ENCODE measurements at places on chromosomes 5 and 9.

GRCh38 chr9:130493021-130493420 lies 48.3 kb downstream of the ASS1 start:
- no peak for DNase-seq

- peak; percentile 41 for DNase-seq
Observed at GRCh38 chr9:107137495-107138202, 145.4 kb upstream of the RAD23B start.

- DNase-seq: no peak
Observed at GRCh38 chr5:123807177-123807945, 295.4 kb downstream of the CSNK1G3 start.

- DNase-seq: no peak
Observed at GRCh38 chr9:32405506-32405905, 21.1 kb downstream of the ACO1 start.

DNA sequence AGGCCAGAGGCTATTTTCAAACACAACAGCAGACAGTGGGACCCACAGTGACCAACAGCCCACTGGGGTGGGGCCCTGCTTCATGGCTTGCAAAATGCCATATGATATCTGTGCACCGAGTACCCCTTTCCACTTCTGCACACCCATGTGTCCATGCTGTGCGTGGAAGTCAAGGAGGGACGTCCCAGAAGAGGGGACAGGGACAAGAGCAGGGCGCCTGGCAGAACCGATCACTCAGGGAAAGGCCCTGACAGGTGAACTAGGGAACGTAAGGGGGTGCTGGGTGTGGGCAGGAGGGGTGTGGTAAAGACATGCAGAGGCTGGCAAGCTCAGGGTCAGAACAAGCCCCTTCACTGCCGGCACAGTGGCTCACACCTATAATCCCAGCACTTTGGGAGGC lies 7.6 kb upstream of the TTLL11 start:
- no peak for DNase-seq

- no peak for DNase-seq
Observed at GRCh38 chr9:36137392-36138004, 965 bp downstream of the GLIPR2 start.

DNA sequence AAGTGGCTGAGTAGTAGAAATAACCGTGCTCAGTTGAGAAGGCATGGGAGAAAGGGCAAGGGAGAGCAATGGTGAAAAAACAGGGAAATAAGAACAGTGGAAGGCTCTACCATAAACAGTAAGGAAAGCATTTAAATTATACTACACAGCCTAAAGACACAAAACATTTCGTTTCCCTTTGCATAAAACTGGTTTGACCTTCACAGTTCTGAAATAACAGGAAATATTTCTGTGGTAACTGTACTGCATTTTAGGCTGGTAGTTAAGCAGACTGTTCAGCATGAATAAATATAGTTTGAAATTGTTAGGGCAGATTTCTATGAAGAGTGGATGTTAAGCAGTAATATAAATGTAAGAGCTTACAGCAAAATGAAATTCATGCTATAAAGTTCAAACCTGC lies 147.5 kb downstream of the CSNK1G3 start:
- DNase-seq: no peak

GRCh38 chr9:37679649-37680402 lies 29.1 kb downstream of the FRMPD1 start:
- DNase-seq: no peak

- DNase-seq: no peak
Observed at GRCh38 chr5:40165789-40166728, 513.7 kb upstream of the PTGER4 start.

DNA sequence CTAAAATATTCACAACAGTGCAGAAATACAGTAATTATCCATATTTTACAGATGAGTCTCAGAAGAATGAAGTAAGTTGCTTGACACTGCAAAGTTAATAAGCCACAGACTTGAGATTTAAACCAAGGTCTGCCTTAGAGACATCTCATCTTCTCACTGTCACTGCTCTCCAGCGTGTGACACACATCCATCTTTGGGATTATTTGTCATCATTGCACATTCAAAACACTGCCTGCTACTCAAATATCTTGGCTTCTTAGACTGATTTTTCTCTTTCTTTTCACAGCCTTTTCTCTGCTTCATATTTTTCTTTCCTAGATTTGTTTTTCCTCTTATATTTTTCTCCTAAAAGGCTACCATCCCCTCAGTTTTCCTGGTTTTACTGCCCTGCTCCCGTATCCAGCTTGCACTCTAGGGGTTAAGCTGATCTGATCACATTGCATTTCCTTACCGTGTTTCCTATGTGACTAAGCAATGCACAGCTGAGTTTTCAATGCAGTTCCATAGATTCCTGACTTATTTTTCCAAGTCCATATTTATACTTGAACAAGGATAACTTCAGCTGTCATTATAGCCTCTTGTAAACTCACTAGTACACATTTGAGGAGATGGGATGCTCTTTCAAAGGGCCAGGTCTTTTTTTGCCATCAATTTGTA lies 353.0 kb downstream of the PLK2 start:
- DNase-seq: no peak

DNA sequence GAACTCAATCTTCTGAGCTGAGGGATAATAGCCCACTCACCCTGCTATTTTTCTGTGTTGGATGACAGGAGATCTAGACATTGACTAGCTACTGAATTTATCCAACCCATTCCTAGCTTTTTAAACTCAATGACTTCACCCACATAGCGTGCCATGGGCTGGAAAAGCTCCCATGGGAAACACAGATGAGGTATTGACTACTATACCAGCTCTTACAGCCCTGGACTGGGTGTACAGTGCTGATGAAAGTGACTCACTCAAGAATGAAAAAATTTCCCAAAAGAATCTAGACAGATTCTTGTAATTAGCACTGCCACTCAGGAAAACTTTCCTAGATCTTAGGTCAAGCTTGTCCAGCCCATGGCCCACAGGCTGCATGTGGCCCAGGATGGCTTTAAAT lies 72.7 kb upstream of the NREP start:
- peak; percentile 61 for DNase-seq

- DNase-seq: no peak
Observed at GRCh38 chr9:123540457-123540856, 184.5 kb downstream of the CRB2 start.

GRCh38 chr5:68217047-68217355 lies 1.4 kb downstream of the PIK3R1 start:
- no peak for DNase-seq

DNA sequence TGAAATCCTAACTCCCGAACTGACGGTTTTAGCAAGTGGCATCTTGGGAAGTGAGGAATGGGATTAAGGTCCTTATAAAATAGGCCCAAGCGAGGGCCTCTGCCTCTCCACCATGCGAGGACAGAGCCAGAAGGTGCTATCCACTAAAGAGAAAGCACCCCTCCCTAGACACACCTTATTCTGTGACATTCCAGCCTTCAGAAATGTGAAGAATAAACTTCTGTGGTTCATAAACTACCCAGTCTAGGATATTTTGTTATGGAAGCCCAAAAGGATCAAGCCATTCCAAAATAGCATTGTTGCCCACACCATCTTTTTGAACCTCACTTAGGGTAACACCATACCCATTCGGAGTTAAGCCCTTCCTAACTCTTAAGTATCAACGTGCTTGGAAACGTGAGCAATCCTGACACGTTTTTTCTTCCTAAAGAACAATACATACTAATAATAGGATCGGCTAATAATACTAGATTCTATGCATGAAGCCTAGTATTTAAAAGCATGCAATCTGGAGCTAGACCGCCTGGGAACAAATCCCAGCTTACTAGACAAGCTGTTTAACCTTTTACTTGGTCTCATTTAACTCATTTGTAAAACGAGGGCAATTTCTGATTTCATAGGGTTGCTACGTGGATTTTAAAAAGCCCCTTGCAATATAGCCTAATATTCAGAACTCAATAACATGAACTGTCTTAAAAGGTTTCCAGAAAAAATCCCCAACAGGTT lies 1.1 kb upstream of the SMC2 start:
- no peak for DNase-seq

GRCh38 chr9:131668439-131669268 lies 71.2 kb downstream of the RAPGEF1 start:
- DNase-seq: peak; percentile 87

GRCh38 chr5:174834081-174834480 lies 109.7 kb downstream of the MSX2 start:
- DNase-seq: no peak

GRCh38 chr9:21383627-21384026 lies 1.6 kb downstream of the IFNA2 start:
- DNase-seq: no peak

DNA sequence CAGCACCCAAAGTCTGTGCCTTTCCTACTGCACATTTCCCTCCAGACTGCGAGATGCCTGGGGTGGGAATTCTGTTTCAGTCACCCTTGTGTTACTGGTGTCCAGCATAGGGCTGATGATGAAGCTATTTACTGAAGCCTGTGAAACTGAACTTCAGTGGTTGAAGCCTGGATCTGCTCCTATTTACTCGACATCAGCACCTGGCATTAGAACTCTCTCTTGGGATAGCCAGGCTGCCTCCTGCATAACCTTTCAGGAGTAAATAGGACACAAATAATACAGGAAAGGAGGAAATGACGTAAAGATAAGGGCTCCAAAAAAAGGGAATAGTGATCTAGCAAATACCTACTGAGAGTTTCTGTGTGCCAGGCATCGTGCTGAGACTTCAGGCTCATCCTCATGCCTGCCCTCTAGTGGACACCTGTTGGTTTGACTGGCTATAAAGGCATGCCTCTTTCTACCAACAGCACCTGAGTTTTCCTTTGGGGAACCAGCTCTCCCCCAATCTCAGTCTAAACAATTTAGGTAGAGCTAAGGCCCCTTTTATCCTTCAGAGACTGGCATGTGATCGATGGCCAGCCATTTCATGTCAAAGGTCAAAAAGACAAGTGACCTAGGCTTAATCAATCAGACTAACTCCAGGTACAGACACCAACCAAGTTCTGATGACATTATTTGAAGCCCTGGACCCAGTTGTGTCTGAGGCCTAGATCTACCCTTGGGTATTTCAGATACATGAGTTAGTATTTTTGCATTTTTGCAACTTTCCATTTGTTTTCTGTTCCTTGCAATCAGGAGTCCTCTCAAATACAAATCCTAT lies 192.1 kb upstream of the TRIM32 start:
- DNase-seq: no peak

- no peak for DNase-seq
Observed at GRCh38 chr9:93620041-93620506, 43.7 kb downstream of the PHF2 start.

- no peak for DNase-seq
Observed at GRCh38 chr5:158546748-158547147, 553.0 kb downstream of the EBF1 start.

- DNase-seq: no peak
Observed at GRCh38 chr9:70658765-70659164, 244.3 kb upstream of the KLF9 start.

GRCh38 chr9:71897577-71897976 lies 13.4 kb downstream of the ABHD17B start:
- no peak for DNase-seq

DNA sequence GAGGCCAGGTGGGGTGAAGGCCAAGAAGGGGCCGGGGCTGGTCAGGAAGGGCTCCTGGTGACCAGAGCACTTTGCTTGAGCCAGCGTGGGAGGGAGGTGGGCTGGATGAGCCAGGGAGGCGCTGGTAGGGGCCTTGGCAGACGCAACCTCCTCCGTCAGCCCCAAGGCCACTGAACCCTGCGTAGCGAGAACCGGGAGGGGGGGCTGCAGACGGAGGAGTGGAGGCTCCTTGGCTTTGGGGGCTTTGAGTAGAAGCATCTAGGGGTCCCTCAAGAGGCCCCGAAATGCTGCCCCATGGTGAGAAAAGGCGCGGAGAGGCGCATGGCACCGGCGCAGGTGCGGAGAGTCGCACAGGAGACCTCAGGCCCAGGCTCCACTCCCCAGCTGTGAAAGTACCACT lies 1888.0 kb upstream of the CDH9 start:
- no peak for DNase-seq

- DNase-seq: no peak
Observed at GRCh38 chr5:113771483-113771882, 258.0 kb downstream of the YTHDC2 start.

GRCh38 chr5:79536193-79536906 lies 22.4 kb upstream of the HOMER1 start:
- no peak for DNase-seq

DNA sequence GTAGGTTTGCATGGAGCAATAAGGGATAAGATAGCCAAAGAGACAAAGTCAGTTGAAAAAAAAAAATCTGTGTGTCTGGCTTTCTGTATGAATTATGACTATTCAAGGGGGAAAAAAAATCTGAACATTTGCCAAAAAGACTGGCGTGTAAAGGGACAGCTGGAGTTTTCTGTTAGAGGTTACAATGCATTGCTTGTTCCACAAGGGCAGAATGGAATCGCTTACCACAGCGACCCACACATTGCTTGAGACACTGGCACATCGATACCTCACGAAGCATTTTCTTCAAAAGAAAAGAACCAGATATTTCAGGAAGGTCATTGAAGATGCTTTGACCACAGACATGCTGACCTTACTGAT lies 327.8 kb downstream of the TMEM167A start:
- DNase-seq: no peak

- no peak for DNase-seq
Observed at GRCh38 chr5:157481265-157481664, 21.3 kb downstream of the NIPAL4 start.

DNA sequence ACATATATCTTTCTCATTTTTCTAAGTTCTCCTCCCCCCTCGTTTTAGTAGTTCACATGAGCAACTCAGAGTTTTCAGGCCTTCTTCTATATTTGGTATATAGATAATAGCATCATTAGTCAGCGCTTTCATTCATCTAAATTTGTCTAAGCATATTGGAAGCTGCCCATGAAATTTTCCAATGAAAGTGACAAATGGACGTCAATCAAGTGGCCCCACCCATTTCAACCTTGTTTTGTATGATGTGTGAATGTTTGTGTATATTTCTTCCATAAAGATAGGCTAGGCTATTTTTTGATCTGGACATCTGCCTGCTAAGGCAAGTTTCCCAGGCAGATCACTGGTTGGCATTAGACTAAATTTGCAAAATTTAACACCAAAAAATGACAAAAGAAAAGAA lies 104.0 kb upstream of the SSBP2 start:
- no peak for DNase-seq

- DNase-seq: no peak
Observed at GRCh38 chr9:130522233-130522808, 57.1 kb upstream of the FUBP3 start.

GRCh38 chr9:4235871-4236804 lies 63.7 kb downstream of the GLIS3 start:
- DNase-seq: peak; percentile 74

DNA sequence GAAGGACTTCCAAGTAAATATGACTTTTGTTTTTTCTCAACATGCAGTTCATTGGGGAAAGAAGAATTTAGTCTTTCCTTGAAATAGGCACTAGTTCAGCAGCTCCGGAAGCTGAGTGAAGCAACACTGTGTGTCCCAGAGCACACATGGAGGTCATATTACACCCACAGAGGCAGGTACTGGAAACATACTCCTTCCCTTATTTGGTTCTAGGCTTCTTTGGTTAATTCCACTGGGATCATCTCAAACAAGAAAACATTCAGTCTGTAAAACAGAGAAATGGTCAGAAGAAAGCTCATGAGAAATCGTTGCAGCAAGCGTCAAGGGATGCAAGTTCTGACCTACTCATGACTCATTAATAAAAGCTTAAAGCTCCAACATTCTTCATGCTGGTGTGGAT lies 175.1 kb upstream of the PCSK5 start:
- no peak for DNase-seq

GRCh38 chr9:130847306-130848217 lies 12.5 kb downstream of the ABL1 start:
- DNase-seq: peak; percentile 98

- no peak for DNase-seq
Observed at GRCh38 chr5:78361631-78361993, 1.2 kb downstream of the SCAMP1 start.

Data from RCC 7860 (cell line).